Epithelial cell of alveolus of lung (primary cell): ENCODE measurements at places on chromosomes 7 and 10. TPM values are rescaled to one million over a fixed set of nuclear protein-coding genes. Genes with fewer than 3 reads are reported as not detected.

PRDX3 gene
- total RNA-seq, result 108 and 170 TPM in 2 replicates

GTF2IRD2 gene
- total RNA-seq, result 10.3 and 20.5 TPM in 2 replicates

NOS3 gene
- 1.4 and 4.5 TPM in 2 replicates for total RNA-seq

SGCE gene
- 59.2 and 147 TPM in 2 replicates for total RNA-seq

OPN4 gene
- total RNA-seq, result not detected in 2 replicates

MINDY4 gene
- total RNA-seq, result 3.9 and 4.2 TPM in 2 replicates

ING3 gene
- 5.3 and 17.6 TPM in 2 replicates for total RNA-seq

JCAD gene
- total RNA-seq, result 9.8 and 12.2 TPM in 2 replicates

GRM3 gene
- not detected in 2 replicates for total RNA-seq

CNPY1 gene
- total RNA-seq, result not detected in 2 replicates

NKX2-3 gene
- not detected in 2 replicates for total RNA-seq

GSAP gene
- total RNA-seq, result 0.24 and 5.3 TPM in 2 replicates

MORN4 gene
- total RNA-seq, result 3.4 and 7.4 TPM in 2 replicates

CCL24 gene
- total RNA-seq, result not detected in 2 replicates

OR6B1 gene
- not detected in 2 replicates for total RNA-seq

CHN2 gene
- total RNA-seq, result 0.40 and 1.3 TPM in 2 replicates

TMEM270 gene
- total RNA-seq, result not detected in 2 replicates

BNIP3 gene
- 202 and 344 TPM in 2 replicates for total RNA-seq

PTN gene
- total RNA-seq, result 34.1 and 37.0 TPM in 2 replicates

SPDYE18 gene
- not detected in 2 replicates for total RNA-seq

IKZF1 gene
- total RNA-seq, result not detected in 2 replicates

SLC26A3 gene
- total RNA-seq, result not detected in 2 replicates

PPP1R3A gene
- total RNA-seq, result not detected in 2 replicates

THAP5 gene
- total RNA-seq, result 21.2 and 46.4 TPM in 2 replicates

KLHL7 gene
- 22.9 and 27.7 TPM in 2 replicates for total RNA-seq

MYO1G gene
- 0.13 and 0.56 TPM in 2 replicates for total RNA-seq
